Activated CD8-positive, alpha-beta memory T cell treated with anti-CD3 and anti-CD28 coated beads, Interleukin-2, amount 50 U/mL, for 4 hours (primary cell): ENCODE measurements at places on chromosomes 5 and 9.

- DNase-seq = no peak
These were observed 1.8 kb downstream of the SKP2 start for GRCh38 chr5:36153726-36154125.

DNA sequence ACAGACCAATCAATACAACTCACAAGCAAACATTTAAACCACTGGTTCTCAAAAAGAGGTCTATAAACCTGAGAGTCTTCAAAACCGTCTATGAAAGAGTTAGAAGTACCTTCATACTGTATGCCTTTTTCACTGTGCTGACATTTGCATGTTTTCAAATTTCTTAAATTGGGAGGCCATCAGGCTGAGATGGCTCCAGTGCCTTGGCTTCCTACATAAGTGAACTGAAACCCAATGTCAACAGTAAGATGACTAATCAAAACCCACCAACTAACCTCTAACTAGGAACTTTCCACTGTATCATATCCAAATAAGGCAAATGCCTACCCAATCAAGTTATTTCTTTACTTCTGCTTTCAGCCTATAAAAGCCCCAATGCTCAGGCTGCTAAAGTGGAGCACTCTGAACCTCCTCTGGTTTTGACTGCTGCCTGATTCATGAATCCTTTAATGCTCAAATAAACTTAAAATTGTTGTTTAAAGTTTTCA, 35.1 kb downstream of the FAM13B start:
- DNase-seq = no peak

GRCh38 chr5:5304361-5305020, 118.0 kb upstream of the ICE1 start:
- DNase-seq = no peak

GRCh38 chr9:89026876-89027275, 35.6 kb downstream of the S1PR3 start:
- no peak for DNase-seq

DNA sequence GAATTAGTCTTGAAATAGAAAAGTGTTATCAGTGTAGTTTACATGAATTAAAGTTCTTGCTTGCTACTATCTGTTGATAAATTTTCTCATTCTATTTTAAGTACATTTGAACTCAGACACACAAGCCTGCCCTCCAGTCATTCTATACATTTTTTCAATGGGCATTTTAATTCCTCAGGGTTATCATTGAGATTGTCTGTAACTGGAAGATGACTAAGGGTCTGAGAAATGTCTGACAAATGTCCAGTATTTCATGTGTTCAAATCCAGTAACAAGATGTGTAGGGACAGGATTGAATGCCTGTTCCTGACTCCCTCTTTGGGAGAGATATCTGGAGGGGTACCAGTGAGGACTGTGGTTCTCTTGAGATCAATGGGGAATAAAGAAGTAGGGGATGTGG, 223.9 kb upstream of the ADAMTSL1 start:
- DNase-seq = no peak

GRCh38 chr9:37555786-37556185, 20.4 kb downstream of the FBXO10 start:
- no peak for DNase-seq

GRCh38 chr5:112275671-112276070, 143.4 kb downstream of the EPB41L4A start:
- no peak for DNase-seq

DNA sequence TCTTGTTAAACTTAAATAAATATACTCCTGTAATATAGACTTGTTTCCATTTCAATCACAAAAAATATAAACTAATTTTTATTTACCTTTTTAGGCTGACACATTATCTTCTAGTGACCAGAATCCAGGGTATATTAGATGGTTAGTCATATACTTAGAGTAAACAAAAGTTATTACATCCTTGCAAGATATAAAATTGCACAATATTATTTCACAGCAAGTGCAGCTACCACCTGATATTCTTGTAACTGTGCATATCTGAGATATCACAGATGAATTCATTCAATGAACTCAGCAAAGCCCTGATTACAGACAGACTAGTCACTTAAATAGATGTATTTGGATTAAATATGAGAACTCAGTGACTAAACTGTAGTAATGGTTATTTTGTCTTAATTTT, 25.6 kb upstream of the ARRDC3 start:
- DNase-seq = no peak
